ENCODE measurements at places on chromosomes 12 and 14. TPM values are rescaled to one million over a fixed set of nuclear protein-coding genes. Genes with fewer than 3 reads are reported as not detected.

DNA sequence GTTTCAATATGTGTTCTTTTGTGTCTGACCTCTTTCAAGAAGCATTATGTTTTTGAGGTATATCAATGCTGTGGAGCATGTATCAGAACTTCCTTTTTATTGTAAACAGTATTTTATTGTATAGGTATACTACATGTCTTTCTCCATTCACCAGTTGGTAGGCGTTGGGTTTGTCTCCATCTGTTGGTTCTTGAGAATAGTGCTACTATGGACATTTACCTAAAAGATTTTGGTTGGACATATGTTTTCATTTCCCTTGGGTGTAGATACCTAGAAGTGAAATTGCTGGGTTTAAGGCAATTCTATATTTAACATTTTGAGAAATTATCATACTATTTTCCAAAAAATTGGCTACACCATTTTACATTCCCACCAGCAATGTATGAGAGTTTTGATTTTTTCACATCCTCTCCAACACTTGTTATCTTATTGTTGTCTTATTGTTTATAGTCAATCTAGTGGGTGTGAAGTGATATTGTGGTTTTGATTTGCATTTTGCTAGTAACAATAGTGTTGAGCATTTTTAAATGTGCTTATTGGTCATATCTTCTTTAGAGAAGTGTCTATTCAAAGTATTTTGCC lies 409.2 kb downstream of the IPO8 start:
- no peak for DNase-seq

GRCh38 chr14:20333494-20333841 lies 389 bp upstream of the CCNB1IP1 start:
- DNase-seq: no peak

The AICDA gene
- total RNA-seq: not detected

- DNase-seq: no peak
Observed at GRCh38 chr12:104443008-104443407, 13.7 kb upstream of the CHST11 start.

- no peak for DNase-seq
Observed at GRCh38 chr12:124279315-124279714, 15.6 kb upstream of the RFLNA start.

- DNase-seq: no peak
Observed at GRCh38 chr12:51399891-51400290, 8.7 kb upstream of the GALNT6 start.

GRCh38 chr14:89011355-89012281 lies 187.2 kb downstream of the TTC8 start:
- DNase-seq: no peak

- no peak for DNase-seq
Observed at GRCh38 chr14:32011225-32011624, 65.9 kb upstream of the ARHGAP5 start.
